ENCODE measurements at places on chromosomes 2 and 18.

GRCh38 chr2:219252570-219252899 lies 508 bp upstream of the TUBA4B start:
- DNase-seq = peak; percentile 56

DNA sequence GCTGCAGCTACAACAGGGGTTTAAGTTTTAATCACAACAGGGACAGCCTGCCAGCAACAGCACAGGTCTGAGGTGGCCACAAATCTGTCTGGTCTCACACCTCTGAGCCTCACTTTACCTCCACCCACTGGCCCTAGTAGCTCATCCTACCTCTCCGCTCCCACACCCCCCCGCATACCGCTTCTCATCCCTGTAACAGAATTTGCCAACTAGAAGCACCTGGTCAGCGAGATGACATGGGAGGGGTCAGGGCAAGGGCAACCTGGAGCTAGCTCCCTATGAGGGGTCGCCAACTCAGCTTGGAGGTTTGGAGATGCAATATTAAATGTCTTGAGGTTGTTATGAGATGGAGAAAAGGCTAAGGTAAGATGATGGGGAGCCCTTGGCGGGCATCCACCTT lies 7.5 kb downstream of the CATIP start:
- DNase-seq = no peak

- no peak for DNase-seq
Observed at GRCh38 chr2:115739574-115739973, 1297.1 kb downstream of the DPP10 start.

- DNase-seq = no peak
Observed at GRCh38 chr18:25423267-25423666, 71.3 kb upstream of the ZNF521 start.

DNA sequence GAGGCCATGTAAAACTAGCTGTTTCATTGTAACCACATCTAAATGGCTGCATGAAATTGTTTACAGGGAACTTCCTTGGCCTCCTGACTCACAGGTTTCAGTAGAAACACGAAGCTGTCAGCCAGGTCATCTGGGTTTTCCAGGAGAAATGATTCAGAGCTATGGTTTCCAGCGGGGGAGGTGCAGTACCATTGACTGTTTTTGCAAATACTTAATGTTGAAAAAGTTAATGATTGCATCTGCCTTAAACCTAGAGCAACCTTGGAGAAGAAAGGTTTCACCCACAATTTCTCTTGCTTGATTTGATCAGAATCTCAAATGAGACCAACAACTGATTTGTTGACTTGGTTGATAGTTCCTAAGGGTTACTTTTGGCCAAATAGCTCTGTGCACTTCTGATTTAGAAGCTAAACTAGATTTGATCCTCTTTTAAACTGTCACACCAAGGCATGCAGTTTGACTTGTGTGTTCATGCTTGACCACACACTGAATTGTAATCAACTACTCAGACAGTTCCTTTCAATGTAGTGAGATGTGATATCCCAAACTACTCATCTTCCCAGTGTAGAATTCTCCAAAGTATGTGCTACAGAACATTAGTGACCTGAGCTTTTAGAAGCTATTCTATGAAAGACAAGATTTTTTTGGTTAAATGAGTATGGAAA lies 193.5 kb upstream of the CHST9 start:
- DNase-seq = no peak

DNA sequence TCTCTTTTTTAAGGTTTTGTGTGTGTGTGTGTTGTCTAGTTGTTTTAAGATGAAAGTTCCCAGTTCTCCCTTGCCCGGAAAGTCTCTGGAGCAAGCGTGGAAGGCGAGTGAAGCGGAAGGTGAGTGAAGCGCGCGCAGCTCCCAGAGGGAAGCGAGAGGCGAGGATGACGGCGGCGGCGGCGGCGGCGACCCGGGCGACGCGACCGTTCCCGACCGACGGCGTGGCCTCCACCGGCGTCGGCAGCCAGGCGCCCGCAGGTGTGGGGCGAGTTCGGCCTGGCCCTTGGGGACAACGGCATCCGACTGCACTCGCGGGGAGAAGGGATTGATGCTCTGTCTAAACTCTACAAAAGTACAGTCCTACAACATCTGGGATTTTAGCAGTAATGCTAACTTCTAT lies 321.9 kb downstream of the CELF4 start:
- DNase-seq = no peak

DNA sequence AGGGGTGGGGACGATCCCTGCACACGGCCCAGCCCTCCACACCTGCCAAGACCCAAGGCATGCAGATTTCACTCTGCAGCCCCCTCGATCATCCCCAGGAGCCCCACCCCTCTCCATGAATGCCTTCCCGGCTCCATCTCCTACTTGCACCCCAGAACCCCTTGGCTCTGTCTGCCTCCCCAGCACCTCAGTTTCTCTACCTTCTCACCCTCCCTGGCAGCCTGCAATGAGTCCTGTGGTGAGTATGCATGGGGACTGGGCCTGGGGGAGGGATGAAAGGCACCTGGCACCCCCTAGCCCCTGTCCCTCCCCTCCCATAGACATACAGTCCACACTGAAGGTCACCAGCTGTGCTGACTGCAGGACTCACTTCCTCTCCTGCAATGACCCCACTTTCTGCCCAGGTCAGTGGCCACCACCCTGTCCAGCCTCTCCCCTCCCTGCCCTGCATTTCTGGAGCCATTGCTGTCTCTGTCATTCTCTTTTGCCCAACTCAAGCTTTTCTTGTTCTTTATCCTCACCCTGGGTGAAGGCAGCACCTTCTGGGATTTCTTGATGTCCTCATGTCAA lies 1.0 kb downstream of the TEX51 start:
- no peak for DNase-seq

GRCh38 chr18:12053289-12053688 lies 40.4 kb upstream of the ANKRD62 start:
- DNase-seq = no peak

- no peak for DNase-seq
Observed at GRCh38 chr2:207484444-207485391, 45.0 kb upstream of the CREB1 start.

- DNase-seq = no peak
Observed at GRCh38 chr2:65456886-65457285, 24.5 kb upstream of the SPRED2 start.

- no peak for DNase-seq
Observed at GRCh38 chr18:30211112-30211511, 831.4 kb downstream of the DSC3 start.

All from stimulated activated CD4-positive, alpha-beta T cell treated with anti-CD3 and anti-CD28 coated beads, Interleukin-2, amount 100 ng/mL, for 24 hours (primary cell).